Right renal pelvis (tissue), 4 donors: ENCODE measurements at places on chromosomes 2 and 18.

- no peak for DNase-seq
Observed at GRCh38 chr18:9139400-9140039, 2.9 kb downstream of the ANKRD12 start.

DNA sequence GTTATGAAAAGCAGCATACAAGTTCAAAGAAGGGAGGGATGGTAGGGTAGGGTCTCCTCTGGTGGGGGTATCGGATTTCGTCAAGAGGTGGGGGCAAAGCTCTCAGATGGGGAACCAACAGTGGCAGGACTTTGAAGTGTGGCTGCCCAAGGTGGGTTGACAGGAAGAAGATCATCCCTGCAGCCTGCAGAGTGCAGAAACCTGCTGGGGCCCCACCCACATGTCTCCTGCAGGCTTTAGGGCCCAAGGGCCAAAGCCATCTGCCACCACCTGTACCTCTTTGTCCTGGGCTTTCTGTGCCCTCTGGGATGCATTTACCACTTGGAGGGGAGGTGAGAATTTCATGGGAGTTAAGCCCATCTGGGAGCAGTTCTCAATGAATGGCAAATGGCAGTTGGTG, 42.7 kb downstream of the KCNF1 start:
- DNase-seq: no peak

GRCh38 chr2:26687801-26688200, 4.7 kb upstream of the KCNK3 start:
- DNase-seq: no peak

DNA sequence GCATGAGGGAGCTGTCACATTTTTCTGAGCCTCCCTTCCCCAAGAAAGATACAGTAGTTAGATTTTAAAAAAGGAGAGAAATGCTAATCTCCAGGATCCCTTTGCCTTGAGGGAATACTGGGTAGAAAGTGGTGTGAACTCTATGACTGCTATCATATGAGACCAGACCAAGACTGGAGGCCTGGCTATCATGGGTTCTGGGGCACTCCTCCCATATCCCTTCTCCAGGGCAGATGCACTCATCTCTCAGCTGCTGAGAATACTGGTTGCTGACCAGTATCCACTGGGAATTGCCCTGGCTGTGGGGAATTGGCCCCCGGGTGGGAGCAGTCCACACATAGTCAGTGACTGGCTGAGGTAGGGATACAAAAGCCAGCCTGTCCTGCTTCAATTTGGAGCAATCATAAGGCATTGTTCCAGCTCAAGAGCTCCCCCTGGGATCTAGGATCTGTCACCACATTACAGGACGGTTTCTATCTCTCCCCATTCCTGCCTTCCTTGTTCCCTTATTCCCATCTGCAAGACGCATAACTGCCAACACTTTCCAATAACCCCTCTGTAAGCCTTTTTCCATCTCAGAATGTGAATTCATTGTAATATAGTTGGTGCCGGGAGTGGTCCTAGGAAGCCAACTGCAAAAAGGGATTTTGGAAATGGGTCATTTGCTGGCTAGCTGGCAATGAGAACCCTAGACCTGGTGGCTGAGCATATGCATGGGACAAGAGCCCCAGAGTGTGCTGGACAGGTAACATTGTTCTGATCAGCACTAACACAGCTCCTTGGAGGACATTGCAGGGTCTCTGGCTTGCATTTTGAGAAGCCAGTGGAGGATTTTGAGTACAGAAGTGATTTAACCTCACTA, 35.4 kb upstream of the REEP1 start:
- no peak for DNase-seq

GRCh38 chr2:116510117-116510671, 1304.3 kb upstream of the DDX18 start:
- DNase-seq: peak; percentile 2

DNA sequence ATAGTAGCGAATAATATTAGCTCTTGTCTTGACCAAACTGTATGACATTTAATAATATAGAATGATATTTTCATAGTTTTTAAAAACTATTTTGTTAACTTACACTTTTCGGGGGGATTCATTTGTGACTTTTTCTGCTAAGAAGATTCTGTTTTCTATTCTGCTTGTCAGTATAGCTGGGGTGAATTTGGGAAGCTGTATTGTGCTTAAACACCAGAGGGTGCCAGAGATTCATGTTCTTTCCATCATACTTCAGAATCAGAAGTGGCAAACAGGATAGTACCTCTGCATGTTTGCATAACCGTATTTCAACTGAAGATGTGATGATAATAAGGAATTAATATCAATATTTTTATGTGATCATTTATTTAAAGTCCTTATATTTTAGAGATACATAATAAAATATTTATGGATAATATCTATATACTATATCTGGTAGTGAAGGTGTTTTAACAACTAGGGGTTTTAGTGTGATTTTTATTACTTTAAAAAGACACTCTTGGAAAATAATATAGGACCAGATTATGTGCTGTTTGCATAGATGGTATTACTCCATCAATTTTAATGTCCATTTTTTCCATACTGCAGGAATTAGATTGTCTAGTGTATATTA, 81.0 kb downstream of the TAF4B start:
- DNase-seq: peak; percentile 17

GRCh38 chr2:222284466-222284865, 14.3 kb downstream of the PAX3 start:
- DNase-seq: no peak
